Mammary epithelial cell (primary cell): ENCODE measurements at places on chromosomes 16 and 17.

DNA sequence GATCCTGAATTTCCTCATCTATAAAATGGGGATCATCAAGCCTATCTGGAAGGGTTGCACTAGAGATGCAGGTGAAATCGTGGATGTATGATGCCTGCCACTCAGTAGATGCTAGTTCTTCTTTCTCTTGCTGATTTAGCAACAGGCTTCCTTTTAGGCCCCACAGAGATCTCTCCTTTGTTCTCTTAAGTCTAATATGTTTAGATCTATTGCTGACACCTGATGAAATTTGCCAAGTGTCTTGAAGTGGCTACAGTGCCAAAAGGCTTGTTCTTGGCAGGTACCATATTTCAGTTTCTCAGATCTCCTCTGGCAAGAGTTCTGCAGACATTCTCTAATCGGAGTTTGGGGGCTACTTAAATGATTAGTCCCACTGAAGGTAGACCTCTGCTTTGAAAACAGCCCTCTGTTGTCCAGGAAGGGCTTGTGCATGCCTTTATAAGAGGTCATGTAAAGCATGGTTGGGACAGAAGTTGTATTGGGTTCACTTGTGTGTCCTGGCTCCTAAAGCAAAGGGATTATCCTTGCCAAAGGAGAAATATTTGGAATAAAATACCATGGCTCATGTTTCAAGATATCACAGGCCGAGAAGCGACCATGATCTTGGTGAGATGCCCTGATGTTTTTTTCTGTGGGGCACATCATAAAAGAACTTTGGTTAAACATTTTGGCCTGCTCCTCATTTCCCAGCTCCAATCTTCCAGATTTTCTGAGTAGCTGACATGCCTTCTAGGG, 234.0 kb downstream of the MSI2 start:
- DNase-seq: no peak

GRCh38 chr16:47458331-47458730, 2.5 kb downstream of the ITFG1 start:
- DNase-seq: no peak

DNA sequence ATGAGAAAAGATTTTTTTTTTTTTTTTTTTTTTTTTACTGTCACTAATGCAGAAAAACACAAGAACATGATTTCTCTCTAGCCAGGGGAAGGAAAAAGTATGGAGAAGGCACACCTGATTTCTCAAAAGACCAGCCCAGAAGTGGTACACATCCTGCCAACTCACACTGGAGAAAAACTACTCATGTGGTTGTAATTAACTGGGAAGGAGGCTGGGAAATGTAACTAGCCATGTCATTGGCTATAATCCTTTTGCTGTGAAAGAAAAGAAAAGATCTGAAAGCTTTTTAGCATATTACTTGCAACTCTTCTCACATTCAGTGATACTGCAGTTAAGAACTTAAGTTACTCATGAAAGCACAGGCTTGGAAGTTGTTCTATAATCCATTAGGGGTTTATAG, 195.9 kb upstream of the PMFBP1 start:
- no peak for DNase-seq

- DNase-seq: no peak
Measured at GRCh38 chr16:10923650-10924214, 18.5 kb downstream of the DEXI start.

- no peak for DNase-seq
Measured at GRCh38 chr16:67773569-67774456, 32.5 kb downstream of the RANBP10 start.

GRCh38 chr17:29240968-29241963, 5.4 kb upstream of the CRYBA1 start:
- peak; percentile 94 for DNase-seq

DNA sequence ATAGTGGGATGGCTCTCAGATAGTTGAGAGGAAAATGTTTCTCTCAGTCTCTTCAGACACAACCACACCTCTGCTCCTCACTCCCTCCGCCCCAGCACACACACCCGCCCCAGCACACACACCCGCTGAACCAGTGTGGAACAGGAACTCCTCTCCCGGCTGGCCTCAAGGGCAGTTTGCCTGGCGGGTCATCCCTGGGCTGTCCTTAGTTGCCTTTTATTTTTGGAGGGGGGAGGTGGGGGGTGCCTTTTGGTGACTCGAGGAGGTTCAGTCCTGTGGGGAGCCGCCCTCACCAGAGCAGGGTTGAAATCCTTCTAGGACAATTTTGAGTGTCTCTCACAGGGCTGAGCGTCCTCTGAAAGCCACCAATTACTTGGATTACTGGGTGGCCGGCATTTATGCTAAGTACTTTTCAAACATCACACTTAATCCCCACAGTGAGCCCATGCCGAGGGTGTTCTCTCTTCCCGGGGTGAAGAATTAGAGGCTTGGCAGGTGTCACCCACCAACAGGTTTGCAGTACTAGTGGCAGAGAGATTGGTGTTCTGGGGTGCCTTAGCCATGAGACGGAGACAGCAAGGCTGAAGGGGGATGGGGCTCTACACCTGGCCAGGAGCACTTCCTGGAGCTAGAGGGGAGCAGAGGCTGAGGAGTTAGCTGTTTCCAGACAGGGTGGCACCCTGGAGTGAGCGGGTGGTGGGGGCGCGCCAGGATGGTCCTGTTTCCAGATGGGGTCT, 2.8 kb downstream of the RASD1 start:
- DNase-seq: no peak

DNA sequence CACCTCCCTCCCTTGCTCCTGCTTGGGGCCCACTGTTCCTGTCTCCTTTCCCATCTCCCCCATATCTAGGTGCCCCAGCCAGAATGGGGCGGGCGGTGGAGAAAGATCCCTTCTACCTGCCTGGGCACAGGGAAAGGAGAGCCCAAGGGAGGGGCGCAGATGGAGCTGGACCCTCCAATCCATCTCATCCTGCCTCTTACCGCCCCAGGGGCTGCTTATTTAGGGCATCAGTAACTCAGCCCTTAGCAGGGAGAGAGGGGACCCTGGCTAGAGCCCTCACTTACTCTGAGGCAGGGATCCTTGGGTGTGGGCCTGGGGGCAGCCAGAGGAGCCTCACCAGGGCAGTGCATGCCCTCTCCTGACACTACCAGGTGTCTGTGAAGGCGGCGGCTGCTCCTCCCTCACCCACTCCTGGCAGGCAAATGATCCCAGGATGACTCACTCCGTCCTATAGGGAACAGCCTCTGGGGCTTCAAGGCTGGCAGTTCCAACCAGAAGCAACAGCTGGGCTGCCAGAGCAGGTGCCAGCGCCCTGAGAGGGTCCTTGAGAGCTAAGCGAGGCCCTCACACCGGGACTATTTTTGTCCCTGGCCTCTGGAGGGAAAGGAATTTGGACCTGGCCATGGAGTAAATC, 16.3 kb upstream of the BCAR1 start:
- DNase-seq: peak; percentile 86

DNA sequence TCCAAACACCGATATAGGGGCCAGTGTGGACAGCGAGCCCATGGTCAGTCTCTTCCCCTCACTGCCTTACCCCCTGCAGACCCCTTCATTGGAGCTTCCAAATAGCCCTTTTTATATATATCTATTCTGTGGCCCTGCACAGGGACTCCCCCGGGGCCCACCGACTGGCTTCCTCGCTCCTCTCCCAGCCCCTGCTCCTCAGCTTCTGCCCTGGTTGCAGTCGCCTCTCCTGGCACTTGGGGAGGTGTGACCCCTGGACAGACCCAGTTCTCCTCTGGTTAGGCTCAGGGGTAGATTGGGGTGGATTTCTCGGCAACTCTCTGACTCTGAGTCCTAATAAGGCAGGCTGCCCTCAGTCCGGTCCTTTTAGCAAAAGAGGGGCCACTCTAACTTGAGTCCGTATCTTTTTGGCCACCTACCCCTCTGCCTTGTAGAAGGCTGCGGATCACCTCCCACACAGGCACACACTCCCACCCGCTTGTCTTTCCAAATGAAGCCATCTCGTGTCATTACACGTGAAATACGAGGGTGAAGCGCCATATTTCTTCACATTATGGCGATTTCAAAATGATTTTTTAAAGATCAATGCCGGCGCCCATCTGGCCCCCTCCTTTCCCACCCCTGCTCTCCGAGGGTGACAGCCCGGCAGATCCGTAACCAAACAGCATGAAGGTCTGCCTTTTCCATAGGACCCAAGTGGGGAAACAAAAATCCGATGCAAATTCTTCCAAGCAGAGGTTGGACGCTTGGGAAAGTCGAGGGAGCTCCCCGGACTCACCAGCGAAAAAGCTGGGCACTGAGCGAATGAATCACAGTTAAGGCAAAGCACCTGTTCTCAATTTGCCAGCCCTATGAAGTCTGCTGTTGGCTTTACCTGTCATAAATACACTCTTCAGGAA, 1.7 kb upstream of the HOXB9 start:
- DNase-seq: no peak

DNA sequence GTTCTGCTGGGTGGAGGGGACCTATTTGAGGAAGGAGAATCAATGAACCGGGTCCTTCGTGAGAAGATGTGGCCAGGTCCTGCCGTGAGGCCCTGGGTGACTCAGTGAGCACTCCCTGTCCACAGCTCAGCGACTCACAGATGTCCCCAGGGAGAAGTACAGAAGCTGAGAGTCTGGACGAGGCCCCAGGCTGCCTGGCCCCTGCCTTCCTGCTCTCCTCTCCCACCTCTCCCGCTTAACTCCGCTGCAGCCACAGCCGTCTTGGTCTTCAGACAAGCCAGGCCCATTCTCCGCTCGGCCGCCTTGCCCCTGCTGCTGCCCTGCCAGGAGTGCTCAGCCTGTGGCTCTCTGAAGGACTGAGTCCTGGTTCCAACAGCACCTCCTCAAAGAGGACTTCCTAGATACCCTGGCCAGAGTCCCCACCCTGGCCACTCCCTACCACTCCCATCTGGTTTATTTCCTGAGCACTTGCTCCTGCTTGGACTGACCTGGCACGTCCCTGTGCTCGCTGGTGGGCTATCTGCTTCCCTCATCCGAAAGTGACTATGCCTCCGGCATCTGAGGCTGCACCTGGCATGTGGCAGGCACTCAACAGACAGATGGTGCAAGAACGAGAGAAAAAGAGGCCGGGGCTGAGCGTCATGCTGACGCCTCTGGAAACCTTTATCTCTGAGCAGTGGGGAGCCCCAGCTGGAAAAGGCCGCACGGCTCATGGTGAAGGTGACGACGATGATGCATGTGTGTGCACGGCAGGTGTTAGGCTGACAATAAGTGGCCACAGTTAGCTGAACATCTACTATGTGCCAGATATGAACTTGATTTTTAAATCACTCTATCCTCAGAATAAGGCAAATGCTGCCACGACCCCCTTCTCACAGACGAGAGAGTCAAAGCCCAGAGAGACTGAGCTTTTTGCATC, 9.2 kb upstream of the TNFRSF13B start:
- DNase-seq: peak; percentile 17

DNA sequence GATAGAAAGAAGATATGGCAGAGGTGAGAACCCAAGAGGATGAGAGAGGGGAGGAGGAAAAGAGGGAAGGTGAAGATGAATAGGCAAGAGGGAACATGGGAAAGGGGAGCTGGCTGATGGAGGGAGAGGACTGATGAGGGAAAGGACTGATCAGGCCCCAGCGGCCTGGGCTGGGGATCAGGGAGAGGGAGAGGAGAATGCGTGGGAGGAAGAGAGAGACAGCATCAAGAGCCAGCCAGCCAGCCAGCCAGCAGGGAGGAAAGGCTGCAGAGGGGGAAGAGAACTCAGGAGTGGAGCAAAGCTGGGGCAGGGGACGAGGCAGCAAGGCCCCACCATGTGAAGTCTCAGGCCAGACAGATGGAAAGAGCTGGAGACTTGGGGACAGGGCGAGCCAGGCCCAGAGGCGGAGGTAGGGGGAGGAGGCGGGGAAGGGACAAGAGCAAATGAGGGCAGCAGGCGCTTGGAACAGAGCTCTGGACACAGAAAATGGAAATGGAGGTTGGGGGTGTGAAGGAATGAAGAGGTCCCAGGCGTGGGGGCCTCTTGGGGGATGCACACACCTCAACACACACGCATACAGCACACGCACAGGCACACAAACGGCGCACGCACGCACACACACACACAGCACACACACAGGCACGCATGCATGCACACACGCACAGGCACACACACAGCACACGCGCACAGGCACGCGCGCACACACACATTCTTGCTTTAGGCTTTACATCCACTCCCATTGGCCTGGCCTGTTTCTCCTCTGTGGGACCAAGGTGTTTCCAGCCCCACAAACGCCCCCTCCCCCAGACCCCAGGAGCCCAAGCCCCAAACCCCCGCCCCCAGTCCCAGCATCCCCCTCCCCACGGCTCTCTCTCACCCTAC, 12.3 kb downstream of the DLG4 start:
- DNase-seq: no peak

- DNase-seq: no peak
Measured at GRCh38 chr17:44630703-44631102, 25.6 kb upstream of the MEIOC start.

DNA sequence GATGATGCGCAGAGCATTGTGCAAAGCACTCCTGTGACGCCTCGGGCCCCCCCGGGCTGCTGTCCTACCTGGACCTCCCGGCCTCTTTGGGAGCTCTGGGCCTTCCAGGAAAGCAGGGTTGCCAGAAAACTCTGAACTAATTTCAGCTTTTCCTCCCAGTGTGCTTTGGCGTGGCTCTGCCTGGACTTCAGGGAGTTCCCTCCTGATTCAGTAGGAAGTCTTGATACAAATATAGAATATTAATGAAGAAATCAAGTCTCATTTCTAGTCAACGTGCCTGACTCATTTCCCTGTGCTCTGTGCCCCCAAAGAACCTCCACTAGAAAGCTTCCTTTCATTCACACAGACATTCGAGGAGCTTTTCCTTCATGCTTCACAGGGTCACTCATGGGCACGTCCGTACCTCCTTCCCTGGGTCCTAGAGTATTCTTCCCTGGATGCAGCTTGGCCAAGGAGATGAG, 84.0 kb upstream of the NOL11 start:
- DNase-seq: no peak
